ENCODE measurements at places on chromosomes 5 and 9.

GRCh38 chr5:45533663-45534062 lies 162.5 kb downstream of the HCN1 start:
- DNase-seq: no peak

DNA sequence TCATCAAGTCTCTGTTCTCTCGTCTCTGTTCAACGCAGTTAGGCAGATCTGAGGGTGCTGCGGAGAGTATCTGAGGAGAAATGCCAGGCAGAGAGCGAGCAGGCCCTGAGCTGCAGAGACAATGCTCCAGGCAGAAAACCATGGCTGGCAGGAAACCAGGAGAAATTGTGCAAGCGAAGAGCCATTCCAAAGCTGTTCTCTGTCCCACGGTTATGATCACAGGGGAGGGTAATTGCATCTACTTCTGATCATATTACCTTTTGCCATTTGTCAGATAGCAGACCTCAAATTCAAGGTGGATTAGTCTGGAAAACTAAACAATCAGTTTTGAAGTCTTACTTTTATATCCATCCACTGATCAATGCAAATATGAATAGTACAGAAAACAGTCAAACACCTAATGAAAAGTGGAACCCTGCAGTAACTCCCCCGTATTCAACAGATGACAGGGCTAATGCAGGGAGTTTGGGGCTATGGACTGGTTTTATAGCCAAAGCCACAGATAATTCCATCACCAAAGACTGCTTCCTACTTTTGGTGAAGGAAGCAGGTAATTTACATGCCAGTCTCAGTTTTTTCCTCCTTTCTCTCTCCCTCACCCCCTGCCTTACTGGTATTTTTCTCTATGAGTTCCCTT lies 228.0 kb downstream of the DCP2 start:
- no peak for DNase-seq

DNA sequence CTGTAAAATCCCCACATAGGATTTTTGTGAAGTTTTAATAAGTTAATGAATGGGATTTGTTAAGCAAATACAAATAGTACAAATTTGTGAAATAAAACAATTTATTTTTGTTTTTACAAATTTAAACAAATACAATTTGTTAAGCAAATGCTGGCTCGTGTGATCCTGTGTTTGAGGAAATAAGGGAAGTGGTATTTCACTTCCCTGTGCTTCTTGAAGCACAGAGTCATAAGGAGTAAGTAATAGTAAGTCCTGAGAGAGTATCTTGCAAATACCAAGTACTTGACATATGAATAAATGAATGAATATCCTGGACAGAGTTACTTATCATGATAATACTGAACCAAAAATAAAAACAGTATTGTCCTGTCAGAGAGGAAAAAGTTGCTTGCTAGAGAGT lies 9.1 kb downstream of the SMIM3 start:
- DNase-seq: no peak

- no peak for DNase-seq
Measured at GRCh38 chr5:109863752-109864151, 174.0 kb downstream of the MAN2A1 start.

All from NCI-H1105 treated with DMSO at 0.1 percent for 48 hours (cell line).